ENCODE measurements at places on chromosomes 7 and 10.
A peak's percentile ranks its signal among the peaks of the same experiment; 100 is the strongest.

- no peak for DNase-seq
Measured at GRCh38 chr7:88357781-88358525, 51.3 kb upstream of the STEAP4 start.

DNA sequence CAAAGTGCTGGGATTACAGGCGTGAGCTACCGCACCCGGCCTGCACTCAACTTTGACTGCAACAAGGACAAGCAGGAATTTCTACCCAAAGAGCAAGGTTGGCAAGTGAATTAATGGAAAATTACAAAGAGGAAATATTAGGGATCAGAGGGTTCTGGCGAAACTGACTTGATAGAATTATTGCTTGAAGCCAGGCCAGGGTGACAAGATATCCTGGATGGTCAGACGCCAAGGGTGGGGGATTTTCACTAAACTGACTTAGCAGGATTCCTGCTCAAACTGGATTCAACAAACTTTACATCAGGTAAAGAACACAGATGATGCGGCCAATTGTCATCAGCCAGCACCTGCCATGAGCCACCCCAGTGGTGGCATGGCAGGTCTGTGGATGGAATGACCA, 603.6 kb upstream of the MGMT start:
- no peak for DNase-seq

DNA sequence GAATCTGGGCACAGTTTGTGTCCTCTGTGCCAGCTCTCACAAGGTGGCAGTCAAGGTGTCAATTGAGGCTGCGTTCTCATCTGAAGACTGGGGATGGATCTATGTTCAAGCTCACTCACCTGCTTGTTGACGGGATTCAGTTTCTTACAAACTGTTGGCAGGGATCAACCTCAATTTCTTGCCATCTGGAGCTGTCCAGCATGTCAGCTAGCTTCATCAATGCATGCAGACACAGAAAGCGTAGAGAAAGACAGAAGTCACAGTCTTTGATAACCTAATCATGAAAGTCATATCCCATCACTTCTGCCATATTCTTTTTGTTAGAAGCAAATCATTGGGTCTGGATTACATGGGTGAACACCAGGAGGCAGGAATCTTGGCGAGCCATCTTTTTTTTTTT, 32.0 kb upstream of the WAPL start:
- DNase-seq, result no peak

DNA sequence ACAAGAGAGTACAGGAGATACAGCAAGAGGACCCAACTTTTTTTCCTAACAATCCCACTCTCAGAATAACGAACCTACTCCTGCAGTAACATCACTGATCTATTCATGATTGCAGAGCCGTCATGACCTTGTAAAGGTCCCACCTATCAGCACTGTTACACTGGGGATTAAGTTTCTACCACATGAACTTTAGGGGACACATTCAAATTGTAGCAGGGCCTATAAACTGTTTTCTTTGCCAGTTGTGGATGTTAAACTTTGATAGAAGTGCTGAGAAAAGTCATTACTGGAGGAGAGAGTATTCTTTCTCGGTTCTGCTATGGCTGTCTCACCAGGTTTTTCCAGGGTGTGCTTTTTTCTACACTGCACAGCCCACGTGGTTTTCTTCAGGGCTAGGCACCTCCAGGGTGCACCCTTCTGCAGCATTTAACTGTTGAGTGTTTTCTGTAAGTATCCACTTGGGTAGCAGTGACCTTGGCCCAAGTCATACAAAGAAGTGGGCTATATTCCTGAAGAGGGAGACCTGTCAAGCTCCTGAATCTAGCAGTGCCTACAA, 131.6 kb upstream of the AHR start:
- no peak for DNase-seq

DNA sequence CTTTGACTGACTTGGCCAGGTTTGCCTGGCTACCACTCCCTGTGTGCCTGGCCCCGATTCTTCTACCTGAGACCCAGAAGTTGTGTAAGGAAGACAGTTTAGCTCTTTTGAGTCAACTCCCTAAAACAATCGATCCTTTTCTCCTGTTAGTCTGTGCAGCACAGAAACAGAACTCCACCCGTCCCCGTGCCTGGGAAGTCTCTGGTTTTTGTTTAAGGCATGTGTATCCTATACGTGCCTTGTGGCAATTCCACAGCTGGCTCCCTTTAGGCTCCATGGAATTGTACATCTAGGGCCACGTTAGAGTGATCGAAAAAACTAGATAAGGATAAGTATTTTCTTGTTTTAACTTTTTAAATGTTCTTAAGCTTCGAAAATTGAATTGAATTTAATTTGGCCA, 131.6 kb downstream of the BICC1 start:
- DNase-seq, result no peak

- DNase-seq, result peak; percentile 16
Measured at GRCh38 chr7:99928994-99929729, at the start of gene GJC3. GJC3 (minus strand) TSS chr7:99929620; CDS start chr7:99929620, 0 bp downstream.

- DNase-seq, result no peak
Measured at GRCh38 chr7:103658055-103659005, 212.3 kb upstream of the SLC26A5 start.

- DNase-seq, result no peak
Measured at GRCh38 chr10:6120691-6121090, 31.9 kb downstream of the RBM17 start.

- DNase-seq, result no peak
Measured at GRCh38 chr7:36944838-36945237, 220.5 kb upstream of the AOAH start.

DNA sequence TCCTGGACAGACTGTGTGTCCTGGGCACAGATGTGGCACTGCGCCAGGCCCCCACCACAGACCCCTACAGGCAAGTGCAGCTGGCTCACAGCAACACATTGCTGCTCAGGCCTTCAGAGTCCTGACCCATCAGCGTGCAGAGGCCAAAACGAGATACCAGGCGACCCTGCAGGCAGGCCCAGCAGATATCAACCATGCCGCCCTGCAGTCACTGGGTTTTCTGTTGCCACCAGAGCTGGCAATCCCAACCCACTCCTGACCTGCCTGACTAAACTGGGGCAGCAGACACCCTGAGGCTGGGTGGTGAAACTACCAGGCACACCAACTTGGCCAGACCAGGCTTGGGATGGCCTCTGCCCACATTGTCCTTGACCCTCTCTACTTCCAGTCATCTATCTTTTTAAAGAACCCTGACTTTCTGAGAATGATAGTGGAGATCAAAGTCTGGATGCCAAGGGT, 20.3 kb downstream of the ZCCHC24 start:
- no peak for DNase-seq

GRCh38 chr7:96320442-96320841, 1.5 kb downstream of the SLC25A13 start:
- no peak for DNase-seq

- DNase-seq, result no peak
Measured at GRCh38 chr7:17118412-17118811, 180.0 kb upstream of the AHR start.

DNA sequence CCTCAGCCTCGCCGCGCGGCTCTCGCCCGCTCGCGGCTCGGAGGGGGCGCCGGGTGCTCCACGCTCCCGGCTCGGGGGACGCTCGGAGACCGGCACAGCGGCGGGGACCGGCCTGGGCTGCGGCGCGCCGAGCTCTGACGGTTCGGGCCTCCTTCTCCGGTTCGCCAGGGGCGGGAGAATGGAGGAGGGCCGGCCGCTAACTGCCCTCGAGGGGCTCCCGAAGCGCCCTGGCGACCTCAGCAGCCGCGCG, 232 bp upstream of the GRID1 start:
- no peak for DNase-seq

- no peak for DNase-seq
Measured at GRCh38 chr10:16640153-16640552, 118.5 kb upstream of the C1QL3 start.

DNA sequence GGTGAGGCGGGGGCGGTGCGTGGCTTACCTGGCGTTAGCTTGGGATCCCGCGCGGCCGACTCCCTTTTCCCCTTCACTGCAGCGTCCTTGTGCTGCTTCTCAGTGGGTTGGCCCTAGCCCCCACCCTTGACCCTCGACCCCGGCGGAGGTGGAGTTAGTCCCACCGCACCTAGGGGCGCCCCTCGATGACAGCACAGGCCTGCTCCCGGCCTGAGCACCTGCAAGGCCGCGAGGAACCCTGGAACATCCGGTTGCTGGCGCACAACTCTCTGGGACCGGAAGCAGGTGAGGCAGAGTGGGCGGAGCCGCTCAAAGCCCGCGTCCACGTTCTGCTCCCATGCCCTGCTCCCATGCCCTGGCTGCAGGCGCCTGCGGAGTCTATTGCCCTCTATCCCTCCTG, 266.9 kb downstream of the USP6NL start:
- no peak for DNase-seq

DNA sequence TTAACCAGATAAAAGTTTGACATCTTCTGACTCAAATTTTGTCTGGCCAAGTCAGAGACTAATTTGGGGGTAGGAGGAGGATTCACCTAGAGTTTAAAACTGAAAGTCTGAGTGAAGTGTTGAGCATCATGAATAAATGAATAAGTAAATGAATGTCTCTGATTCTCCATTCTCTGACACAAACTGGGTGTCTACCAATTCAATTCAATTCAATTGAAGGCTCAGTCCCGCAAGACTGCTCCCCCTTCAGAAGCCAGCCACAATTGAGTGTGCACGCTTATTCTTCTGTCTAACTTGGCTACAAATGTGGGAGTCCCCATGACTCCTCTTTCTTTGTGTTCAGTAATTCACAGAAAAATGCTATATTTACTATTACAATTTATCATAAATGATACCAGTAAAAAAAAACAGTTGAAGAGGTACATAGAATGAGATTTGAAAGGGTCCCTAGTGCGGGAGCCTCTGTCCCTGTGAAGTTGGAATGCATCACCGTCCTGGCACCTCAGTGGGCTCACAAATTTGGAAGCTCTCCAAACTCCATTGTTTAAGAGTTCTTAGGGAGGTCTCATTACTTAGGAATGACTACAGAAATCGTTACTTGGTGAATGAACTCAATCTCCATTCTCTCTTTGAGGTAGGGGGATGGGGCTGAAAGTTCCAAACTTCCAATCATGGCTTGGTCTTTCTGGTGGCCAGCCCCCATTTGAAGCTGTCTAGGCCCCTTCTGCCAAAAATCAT, 243.7 kb upstream of the PHYHIPL start:
- DNase-seq, result no peak

DNA sequence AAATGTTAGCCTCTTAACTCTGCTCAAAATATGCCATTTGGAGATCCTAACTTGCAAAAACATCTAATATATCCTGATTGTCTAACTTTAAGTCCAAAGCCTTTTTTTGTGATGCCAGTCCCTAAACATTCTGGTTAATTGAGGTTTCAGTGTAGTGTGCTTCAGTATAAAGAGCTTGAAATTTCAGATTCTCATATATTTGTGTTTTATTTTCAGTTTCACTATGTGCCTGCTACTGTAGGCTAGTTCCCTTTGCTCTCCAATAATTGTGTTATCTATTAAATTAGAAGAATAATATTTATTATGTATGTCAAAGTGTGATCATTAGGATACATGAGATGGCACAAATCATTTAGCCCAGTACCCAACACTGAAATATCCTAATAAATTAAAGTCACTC, 1361.2 kb downstream of the XPNPEP1 start:
- DNase-seq, result no peak

GRCh38 chr7:93015779-93016481, 101.8 kb downstream of the SAMD9 start:
- no peak for DNase-seq

DNA sequence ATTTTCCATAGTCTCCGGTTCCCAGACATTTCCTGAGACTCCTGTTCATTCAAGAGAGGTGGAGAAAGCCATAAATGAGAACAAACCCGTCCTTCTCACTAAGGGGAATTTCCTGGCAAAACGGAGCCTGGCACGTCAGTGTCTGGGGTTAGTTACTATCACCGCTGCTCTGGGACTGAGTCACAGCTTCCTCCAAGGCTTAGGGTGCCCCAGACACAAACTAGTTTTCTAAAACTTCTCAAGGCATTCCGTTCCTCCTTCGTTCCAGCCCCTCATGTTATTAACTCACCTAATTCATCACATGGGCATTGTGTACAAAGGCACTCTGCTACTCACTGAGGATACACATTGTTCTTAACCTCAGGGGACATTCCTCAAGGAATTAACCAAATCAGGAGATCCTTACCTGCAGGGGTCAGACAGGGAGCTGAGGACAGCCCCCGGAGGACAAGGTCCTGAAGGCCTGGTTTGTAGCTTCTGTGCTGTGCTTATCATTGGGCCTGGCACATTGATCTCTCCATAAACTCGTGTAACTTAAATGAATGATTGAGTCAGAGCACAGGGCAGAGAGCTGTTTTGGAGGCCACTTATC, 103.0 kb upstream of the KLF6 start:
- DNase-seq, result no peak

GRCh38 chr7:151814400-151815009, 62.4 kb downstream of the PRKAG2 start:
- DNase-seq, result no peak

GRCh38 chr7:141567432-141567831, 16.2 kb downstream of the AGK start:
- DNase-seq, result no peak

DNA sequence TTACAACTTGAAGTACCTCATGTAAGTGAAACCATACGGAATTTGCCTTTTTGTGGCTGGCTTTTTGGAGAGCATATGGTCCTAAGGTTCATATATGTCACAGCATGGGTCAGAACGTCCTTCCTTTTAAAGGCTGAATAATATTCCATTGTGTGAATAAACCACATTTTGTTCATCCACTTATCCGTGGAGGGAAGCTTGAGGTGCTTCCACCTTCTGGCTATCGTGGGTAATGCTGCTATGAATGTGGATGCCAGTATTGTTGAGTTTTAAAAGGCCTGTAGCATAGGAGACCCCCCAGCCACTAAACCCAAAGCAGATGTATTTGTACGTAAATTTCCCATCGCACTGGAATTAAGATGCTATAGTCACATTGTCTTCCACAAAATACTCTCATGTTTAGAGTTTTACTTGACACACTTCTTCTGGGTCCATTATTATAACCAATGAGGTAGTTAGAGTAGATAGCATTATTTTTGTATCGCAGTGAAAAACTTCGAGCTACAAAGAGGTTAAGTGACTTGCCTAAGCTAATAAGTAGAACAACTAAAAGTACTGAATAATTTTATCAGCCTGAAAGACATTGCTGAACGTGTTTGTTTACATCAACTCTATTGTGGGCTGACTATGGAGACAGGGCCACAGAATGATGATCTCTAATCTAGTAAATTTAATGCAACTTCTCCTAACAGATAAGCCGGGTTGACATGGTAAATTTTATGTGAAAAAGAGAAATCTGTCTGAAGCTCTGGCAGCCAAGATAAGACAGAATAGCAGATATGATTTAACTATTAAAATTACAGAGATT, 183.0 kb upstream of the CTBP2 start:
- DNase-seq, result no peak

DNA sequence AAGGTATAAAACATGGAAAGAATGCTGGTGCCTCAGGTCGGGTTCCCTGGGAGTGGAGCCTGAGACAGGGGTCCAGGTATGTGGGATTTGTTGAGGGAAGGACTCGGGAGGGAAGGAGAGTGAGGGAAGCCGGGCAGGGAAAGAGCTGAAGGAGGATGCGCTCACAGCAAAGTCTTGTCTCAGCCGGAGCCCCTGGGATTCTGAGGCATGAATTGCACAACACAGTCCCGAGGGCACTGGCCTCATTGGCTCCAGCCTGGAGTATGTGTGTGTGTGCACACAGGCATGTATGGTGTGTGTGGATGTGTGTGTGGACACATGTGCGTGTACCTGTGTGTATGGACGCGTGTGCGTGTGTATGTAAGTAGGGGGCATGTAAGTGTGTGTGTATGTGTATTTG, 87.4 kb downstream of the WDFY4 start:
- DNase-seq, result no peak

Measured in NCI-H446 (cell line).